ENCODE measurements at places on chromosomes 13 and 19. TPM values are rescaled to one million over a fixed set of nuclear protein-coding genes. Genes with fewer than 3 reads are reported as not detected.

- peak; percentile 71 for DNase-seq
Measured at GRCh38 chr19:15374796-15375440, 4.7 kb downstream of the AKAP8 start.

DNA sequence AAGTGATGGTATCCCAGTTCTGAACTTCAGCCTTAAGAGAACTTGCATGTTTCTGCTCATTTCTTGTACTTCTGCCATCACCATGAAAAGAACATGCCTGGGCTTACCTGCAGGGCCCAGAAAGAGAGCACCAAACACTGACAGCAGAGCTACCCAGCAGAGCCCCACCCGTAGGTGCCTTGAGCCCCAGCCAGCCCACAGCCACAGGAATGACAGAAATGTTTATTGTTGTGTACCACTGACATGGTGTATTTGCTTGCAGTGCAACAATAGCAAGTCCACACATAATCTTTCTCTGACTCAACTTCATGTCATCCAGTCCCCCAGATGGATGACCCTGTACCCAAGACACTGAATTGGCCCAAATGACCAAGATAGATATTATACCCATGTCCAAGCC, 195.2 kb downstream of the TSHZ3 start:
- DNase-seq, result no peak

DNA sequence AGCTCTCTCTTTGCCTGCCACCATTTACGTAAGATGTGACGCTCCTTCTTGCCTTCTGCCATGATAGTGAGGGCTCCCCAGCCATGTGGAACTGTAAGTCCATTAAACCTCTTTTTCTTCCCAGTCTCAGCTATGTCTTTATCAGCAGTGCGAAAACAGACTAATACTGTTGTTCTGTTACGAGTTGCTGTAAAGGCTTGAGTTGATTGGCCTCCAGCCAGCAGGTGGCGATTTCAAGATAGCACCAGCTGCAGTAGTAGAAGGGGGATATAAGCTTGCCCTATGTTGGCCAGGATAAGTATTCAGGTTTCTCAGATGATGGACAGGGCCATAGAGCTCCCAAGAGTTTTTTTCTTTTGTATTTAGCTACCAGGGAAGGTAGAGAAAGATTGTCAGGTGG, 385.5 kb downstream of the MZT1 start:
- DNase-seq, result no peak

- DNase-seq, result no peak
Measured at GRCh38 chr13:98978280-98978679, 416 bp upstream of the DOCK9 start.

DNA sequence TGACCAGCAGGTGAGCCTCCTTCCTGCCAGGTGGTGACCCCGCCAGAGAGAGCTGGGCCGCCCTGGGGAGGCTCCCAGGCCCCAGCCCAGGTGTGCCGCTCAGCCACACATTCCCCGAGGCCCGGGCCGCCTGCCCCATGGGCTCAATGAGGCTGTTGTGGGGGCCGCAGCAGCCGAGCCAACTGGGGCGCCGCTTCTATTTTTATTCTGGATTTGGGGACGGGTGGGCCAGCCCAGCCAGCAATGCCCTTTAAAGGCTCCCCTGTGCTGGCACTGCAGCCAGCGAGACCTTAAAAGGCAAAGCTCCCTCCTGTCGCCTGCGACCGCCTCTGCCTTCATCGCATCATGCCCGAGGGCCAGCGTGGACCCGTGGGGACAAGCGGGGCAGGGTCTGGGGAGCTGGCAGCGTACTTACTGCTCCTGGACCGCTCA, 17.7 kb upstream of the CRTC1 start:
- DNase-seq, result no peak

CEACAM20 gene
- 0.53 TPM for polyA plus RNA-seq

DNA sequence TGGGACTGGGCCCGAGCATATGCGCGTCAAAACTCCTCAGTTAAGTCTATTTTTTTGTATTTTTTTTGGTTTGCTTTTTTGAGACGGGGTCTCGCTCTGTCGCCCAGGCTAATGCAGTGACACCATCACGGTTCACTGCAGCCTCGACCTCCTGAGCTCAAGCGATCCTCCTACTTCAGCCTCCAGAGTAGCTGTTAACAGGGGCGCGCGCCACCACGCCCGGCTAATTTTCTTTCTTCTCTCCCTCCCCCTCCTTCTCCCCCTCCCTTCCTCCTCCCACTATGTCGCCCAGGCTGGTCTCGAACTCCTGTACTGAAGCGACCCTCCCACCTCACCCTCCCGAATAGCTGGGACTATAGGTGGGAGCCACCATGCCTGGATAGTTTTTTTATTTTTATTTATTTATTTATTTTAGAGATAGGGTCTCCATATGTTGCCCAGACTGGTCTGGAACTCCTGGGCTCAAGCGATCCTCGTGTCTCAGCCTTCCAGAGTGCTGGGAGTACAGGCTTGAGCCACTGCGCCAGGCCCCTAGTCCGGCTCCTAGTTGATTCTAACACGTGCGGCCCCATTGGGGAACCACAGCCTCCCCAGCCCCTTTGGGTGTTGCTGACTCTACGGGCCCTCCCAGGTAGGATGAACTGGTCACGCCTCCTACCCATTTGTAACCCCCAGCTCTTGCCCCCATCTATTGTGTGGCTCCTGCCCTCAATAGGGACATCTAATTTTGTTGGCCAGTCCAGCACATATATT, 806 bp upstream of the ZNF837 start:
- DNase-seq, result no peak

ZFP28 gene
- 12.2 TPM for polyA plus RNA-seq

- peak; percentile 76 for DNase-seq
Measured at GRCh38 chr13:98142380-98143156, at the start of gene FARP1. Gene FARP1, plus strand, starts transcription at chr13:98143094. Its CDS starts 70,149 bp downstream, at chr13:98213243.

DNA sequence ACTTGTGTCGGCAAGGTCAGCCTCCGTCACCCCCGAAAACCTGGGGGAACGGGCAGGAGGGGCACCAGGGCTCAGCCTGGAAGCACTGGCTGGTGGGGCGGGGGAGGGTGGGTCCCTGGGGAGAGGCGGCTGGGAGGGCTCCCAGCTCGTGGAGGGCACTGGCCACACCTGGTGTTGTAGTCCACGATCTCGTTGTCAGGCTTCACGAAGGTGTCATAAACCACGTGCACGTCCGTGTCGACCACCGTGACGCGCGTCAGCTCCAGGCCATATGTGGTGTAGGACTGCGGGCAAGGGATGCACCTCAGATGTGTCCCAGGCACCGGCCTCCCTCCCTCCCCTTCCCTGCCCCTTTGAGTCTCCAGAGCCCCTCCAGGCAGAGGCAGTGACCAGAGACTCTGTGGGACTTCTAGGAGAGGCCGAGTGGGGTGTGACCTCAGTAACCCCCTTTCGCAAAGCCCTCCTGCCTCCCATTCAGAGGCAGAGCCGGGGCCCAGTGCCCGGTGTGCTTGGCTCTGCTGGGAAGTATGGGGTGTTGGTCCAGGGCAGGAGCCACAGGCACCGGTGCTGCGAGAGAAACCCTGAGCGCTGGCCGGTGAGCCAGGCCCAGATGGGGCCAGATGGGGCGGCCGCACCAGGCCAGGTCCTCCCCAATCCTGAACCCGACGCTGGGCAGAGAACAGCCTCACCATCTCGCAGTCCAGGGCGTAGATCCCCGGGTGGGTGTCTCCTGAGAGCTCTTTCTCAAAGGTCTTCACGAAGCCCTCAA, 4.6 kb upstream of the ATP8B3 start:
- no peak for DNase-seq

DNA sequence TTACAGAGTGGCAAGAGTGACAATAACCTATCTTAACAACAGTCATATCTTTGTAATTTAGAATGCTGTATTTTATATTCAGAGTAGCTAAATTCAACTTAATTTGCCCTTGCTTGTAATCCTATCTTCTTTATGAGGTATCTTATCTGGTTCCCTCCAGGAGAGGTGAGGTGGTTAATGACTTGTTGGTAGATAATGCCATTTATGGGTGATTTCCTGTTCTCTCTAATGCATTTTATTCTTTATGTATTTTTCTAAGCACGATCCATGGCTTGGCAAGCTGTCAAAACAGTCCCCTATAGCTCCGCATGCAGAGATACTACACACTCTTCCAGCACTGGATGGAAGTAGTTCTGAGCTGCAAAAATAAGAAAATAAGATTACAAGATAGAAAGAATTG, 267.9 kb downstream of the LMO7 start:
- DNase-seq, result no peak

DNA sequence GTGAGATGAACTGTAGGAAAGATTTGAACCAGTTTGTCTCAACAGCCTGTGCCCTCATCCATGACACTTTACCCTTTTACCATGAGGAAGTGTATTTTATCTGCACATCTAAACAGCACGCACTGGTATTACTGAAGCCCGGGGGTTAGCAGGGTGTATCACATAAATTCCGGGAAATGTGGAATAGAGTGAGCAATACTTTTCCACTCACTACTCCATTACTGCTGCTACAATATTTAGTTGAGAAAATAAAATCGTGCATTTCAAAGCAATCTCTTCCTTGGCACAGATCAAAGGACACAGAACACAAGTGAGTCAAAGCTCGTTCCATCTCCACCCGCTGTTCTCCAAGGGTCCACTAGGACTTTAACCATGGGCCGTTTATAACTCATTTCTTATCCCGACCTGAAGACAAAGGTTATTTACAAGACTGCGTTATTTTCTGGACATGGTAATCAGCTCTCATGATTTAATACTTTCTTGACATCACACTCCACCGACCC, 35.2 kb downstream of the STK24 start:
- no peak for DNase-seq

DNA sequence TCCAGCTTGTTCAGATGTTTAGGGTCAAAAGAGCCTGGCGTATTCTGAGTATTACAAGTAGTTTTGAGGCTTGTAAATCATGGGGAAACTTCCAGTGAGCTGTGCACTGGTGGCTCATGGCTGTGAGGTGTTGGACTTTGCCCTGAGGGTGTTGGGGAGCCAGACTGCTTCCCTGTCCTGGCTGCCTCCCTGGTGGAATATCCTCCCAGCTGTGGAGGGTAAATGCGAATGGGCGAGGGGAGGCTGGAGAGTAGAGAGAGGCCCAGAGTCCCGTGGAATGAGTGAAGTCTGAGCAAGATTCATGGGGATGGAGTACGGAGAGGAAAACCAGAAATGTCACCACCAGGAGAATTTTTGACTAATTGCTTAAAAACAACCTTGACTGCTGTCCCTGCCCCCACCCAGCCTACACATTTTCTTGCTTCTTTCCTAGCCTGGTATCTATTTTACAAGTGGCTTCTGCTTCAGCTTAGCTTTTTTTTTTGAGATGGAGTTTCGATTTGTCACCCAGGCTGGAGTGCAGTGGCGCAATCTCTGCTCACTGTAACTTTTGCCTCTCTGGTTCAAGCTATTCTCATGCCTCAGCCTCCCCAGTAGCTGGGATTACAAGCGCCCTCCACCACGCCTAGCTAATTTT, 3.7 kb downstream of the SNRPA start:
- no peak for DNase-seq

- no peak for DNase-seq
Measured at GRCh38 chr13:47407808-47408207, 511.0 kb upstream of the HTR2A start.

IGSF23 gene
- not detected for polyA plus RNA-seq

DNA sequence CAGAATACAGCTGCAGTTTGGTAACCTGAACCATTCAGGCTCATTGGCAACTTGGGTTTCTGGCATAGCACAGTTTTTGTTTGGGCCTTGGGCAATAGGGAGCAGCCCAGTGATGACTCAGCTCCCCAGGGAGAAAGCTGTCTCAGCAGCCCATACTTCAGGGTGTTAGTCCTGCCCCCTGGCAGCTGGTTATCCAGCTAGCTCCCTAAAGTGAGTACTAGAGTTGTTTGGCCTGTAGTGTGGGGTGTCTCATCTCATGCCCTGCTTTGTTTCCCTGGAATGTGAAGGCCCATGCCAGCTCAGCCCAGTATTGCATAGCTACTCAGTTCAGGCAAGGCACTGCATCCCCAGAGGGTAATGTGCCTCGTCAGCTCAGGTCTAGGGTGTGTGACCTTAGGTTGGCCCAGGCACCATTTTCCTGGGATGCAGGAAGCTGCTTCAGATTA, 18.2 kb upstream of the ZNF543 start:
- no peak for DNase-seq

DNA sequence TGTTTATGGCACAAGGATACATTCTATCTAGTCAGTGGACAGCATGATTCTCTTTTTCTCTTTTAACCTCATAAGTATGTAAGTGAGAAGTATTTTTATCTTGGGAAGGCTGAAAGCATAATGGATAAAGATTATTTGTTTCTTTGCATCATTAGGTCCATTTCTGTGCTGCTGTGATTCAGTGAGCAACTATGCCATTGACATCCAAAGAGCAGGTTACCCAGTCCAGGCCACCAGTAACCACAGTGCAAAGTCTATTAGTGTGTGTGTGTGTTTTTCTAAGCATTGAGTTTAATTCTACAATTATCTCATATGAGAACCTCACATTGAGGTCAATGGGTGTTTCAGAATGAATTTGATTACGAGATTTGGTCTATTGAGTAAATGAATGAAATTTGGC, 158.8 kb upstream of the DACH1 start:
- no peak for DNase-seq

GRCh38 chr13:84648069-84648640, 765.9 kb upstream of the SLITRK1 start:
- no peak for DNase-seq

RNF17 gene
- 36.9 TPM for polyA plus RNA-seq

- DNase-seq, result no peak
Measured at GRCh38 chr13:105170438-105170837, 1365.0 kb downstream of the EFNB2 start.

DNA sequence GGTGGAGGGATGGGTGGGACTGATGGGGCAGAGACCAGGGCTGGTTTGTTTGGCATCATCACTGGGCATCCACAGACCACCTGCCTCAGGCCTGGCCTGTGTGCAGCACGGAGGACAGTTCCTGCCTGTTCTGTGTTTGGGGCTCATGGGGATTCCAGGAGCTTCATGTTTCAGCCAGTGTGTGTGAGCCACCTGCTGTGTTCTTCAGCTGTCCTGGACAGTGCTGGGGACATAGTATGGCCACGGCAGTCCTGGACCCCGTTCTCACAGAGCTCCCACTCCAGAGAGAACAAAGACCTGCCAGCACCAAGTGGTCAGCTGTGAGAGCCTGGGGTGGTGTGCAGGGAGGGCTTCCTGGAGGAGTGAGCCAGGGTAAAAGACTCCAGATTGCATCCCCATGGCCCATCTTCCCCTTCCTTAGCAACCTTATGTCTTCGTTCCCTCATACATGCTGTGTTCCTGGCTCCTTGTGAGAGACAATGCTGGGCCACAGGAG, 2.0 kb upstream of the CCDC97 start:
- no peak for DNase-seq

DNA sequence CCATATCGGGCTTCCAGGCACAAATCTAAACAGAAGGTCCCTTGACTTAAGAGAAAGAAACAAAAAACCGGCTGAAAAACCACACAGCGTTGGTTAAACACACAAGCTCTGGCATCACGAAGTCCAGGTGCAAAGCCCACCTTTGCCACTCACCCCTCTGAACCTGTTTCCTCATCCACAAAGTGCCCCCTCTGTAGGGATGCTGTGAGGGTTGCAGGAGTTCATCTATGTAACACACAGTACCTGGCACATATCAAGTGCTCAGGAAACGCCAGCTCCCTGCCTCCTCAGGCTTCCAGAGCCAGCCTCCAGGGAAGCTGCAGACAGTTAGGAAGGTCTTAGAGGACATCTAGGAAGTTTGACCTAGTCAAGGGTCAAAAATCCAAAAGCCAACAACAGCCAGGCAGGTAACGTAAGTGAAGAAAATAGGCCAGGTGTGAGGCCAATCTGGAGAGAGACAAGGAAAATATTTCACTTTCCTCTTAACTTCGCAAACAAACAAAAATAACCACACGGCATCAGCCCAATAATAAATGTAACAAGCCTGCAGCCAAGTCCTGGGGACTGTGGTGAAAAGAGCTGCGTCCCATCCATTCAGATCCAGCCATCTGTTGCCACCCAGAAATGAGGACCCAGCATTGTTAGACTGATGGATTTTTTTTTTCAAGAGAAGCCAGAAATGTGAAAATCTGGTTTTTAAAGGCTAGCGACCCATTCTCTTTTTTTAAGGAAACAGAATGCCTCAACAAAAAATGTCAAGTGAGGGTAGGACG, 10.0 kb downstream of the KDELR1 start:
- DNase-seq, result no peak
